Testis (tissue), 5 donors: ENCODE measurements at places on chromosomes 3 and 15. TPM values are rescaled to one million over a fixed set of nuclear protein-coding genes. Genes with fewer than 3 reads are reported as not detected.

The TMC3 gene
- 0.16 TPM for total RNA-seq

GRCh38 chr15:94004697-94005096 lies 226.7 kb upstream of the MCTP2 start:
- DNase-seq = no peak

GRCh38 chr15:67458331-67459029 lies 62.5 kb upstream of the C15orf61 start:
- no peak for DNase-seq

- DNase-seq = no peak
Measured at GRCh38 chr15:70618929-70619328, 144.4 kb downstream of the UACA start.

DNA sequence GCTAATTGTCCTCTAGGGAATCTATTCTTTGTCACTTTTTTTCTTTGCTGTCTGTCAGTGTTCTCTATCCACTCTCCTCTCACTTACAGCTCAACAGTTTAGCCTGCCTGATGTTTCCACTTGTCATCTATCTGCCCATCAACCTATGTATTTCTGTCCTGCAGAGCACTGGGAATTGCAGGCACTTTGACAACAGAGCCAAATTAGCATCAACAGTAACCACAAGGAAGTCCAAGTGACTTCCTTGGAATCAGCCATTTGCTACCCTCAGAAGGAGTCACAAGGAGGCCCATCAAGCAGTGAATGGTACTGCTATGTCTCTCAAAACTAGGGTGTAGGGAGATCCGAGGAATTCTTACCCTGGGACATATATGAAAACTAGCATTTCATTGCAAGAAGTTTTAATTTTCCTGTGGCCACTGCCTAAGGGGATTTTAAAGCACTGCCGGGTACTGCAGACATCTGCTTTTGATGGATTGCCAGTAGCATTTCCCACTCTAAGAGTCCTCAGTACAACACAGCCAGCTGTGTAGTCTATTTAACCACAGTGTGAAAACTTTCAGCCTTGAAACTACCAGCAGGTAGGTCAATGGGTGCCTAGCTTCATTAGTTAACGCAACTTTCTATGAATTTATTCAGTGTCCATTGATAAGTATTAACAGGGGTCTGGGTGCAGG lies 898.8 kb downstream of the NTRK3 start:
- DNase-seq = no peak

The CHRNB4 gene
- total RNA-seq = 7.4 TPM

- no peak for DNase-seq
Measured at GRCh38 chr15:47516558-47516957, 200.7 kb upstream of the SEMA6D start.

The HIGD2B gene
- 2.2 TPM for total RNA-seq

The ZNF80 gene
- 0.47 TPM for total RNA-seq

The TIMP4 gene
- total RNA-seq = 3.3 TPM

DNA sequence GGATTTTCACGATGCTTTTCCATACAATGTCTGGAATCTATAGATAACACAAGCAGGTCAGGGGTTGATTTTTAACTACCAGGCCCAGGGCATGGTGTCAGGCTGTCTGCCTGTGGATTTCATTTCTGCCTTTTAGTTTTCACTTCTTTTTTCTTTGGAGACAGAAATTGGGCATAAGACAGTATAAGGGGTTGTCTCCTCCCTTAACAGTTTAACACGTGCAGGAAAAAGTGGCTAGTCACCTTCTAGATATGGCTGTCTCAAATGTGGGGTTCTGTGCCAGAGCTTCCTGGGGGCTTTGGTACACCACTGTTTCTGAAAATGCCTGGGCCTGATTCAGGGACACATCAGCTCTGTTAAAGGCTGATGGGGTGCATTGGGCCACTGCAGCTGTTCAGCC lies 7.4 kb upstream of the ZNF589 start:
- no peak for DNase-seq

- DNase-seq = no peak
Measured at GRCh38 chr3:124283652-124284023, 291.7 kb upstream of the ROPN1 start.

DNA sequence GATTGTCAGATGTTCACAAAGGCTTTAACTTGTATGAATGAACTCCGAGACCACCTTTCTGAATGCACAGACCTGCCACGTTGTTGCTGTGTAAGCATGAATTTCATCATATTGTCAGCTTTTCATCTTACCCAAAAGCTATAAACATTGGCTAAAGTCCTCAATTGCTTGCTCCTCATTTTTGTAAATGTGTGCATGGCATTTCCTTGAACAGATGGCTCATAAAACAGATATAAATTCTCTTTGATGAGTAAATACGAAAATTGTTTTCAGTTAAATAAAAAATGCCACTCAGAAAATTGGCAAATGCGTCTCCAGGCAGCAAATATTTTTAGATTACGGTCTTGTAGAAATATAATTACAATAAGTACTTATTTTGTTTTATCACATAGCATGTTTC lies 226.0 kb upstream of the NDN start:
- no peak for DNase-seq

The NR2C2 gene
- 85.2 TPM for total RNA-seq

The CCR4 gene
- total RNA-seq = 3.0 TPM

The FAM98B gene
- total RNA-seq = 15.6 TPM

The EPHB1 gene
- 31.3 TPM for total RNA-seq

GRCh38 chr3:16511681-16512434 lies 1.6 kb downstream of the RFTN1 start:
- DNase-seq = peak; percentile 37

The ZNF445 gene
- 15.8 TPM for total RNA-seq

GRCh38 chr15:59283717-59284391 lies 77.2 kb downstream of the LDHAL6B start:
- no peak for DNase-seq

The RPLP1 gene
- 513 TPM for total RNA-seq

DNA sequence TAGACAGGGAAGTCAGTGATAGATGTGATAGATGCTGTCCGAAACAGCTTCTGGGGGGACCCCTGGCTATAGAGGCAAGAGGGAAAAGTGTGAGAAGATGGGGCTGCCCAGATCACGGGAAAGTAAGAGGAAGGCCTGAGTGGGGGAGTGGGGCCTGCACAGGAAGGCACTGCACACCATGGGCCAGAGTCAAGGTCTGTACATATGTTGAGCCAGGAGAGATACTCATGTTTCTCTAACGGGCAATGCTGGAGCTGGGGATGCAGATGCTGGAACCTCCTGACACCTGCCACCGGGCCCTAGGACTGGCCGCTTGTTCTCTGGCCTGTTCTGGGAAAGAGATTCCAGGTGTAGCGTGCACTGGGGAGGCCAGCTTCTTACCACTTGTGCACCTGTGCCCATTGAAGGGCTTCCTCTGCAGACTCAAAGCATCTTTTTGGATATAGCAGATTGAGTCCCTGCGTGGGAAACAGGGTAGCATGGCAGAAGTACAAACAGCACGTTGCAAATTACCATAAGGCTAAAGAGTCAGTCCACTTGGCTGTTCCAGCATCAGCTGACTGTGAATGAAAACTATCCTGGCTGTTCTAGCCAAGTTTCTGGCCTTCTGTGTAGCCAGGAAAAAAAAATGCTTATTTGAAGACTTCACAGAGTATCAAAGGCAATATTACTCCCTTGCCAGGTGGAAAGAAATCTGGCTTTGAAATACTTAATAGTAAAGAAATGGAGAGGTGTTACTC lies 77.1 kb upstream of the GSK3B start:
- peak; percentile 33 for DNase-seq

The NR1I2 gene
- total RNA-seq = 0.74 TPM

The GOLGA6A gene
- total RNA-seq = 32.4 TPM

DNA sequence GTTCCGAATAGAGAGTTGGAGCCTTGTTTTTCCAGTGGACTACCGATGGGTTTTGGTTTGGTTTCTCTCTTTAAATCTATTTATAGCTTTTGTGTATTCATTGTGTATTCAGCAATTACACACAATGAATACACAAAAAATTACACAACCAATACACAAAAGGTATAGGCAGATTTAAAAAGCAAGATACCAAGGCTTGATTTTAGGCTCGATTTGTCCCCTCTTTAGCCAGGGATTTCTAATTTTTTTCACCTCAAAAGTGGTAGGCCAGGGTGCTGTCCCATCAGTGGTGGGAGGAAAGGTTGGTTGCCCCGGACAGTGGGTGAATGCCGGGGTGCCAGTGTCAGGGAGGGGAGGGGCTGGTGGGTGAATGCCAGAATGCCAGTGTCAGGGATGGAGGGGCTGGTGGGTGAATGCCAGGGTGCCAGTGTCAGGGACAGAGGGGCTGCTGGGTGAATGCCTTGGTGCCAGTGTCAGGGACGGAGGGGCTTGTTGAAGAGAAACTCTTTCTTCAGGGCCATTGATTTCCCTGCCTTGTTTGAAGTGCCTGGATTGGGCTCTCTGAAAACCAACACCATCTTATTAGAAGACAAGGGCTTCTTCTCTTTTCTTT lies 186.2 kb downstream of the GOLGA6L6 start:
- no peak for DNase-seq

The PLD1 gene
- 19.1 TPM for total RNA-seq

GRCh38 chr15:89192766-89193165 lies 28.6 kb downstream of the RLBP1 start:
- DNase-seq = no peak

GRCh38 chr3:28348265-28348628 lies 274 bp upstream of the ZCWPW2 start:
- no peak for DNase-seq

GRCh38 chr3:171824116-171824515 lies 13.8 kb upstream of the PLD1 start:
- no peak for DNase-seq

The ZPLD1 gene
- 0.55 TPM for total RNA-seq

The TF gene
- 60.2 TPM for total RNA-seq

GRCh38 chr3:31288224-31288623 lies 244.5 kb upstream of the STT3B start:
- DNase-seq = no peak

GRCh38 chr3:123371859-123372685 lies 76.8 kb downstream of the ADCY5 start:
- no peak for DNase-seq

The IMPG2 gene
- total RNA-seq = 0.39 TPM

The MOBP gene
- total RNA-seq = 5.6 TPM

DNA sequence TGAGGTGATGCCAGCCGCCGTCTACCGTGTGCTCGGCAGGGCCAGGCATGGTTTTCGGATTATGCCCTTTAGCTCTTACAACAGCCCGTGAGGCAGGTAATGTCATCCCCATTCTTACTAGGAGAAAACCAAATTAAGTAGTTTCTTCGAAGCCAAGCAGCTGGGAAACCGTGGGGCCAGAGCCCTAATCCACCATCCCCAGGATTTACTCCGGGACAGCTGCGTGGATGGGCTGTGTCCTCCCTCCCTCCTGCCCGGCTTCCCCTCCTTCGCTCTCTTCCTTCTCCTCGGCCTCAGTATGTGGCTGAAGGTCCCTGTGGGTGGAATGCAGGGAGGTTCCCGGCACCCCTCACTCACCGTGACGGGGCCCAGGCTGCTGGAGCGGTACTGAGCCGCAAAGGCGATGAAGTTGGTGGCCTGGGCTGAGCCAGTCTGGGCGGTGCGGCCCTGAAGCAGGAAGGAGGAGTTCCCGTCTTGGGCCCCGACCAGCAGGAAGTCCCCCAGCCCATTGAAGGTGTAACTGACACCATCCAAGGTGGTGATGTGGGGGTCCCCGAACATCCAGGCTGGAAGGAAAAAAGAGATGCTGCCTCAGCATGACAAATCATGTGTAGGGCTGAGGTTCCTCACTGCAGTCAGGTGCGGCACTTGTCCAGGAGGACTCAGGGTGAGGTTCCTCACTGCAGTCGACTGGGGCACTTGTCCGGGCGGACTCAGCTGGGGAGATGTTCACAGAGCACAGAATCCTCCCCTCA lies 42.5 kb downstream of the MUC20 start:
- no peak for DNase-seq

The SMCO1 gene
- total RNA-seq = 0.25 TPM

The GPR87 gene
- not detected for total RNA-seq

GRCh38 chr3:34132069-34132692 lies 333.8 kb downstream of the PDCD6IP start:
- DNase-seq = no peak

DNA sequence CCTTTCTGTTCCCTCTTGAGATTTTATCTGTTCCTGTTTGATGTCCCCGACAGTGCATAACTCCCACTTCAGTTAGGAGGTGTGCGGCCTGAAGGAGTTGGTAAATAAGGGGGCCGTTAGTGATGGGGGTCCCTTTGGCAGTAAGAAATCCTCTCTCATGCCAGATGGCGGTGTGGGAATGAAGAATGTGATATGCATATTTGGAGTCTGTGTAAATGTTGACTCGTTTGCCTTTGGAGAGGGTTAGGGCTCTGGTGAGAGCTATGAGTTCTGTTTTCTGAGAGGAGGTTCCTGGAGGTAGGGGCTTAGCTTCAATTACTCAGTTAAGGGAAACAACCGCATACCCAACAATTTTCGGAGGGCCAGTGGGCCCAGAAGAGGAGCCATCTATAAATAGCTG lies 38.8 kb upstream of the RNF7 start:
- no peak for DNase-seq

The PLA2G4D gene
- 0.16 TPM for total RNA-seq

The ARID3B gene
- total RNA-seq = 53.7 TPM

DNA sequence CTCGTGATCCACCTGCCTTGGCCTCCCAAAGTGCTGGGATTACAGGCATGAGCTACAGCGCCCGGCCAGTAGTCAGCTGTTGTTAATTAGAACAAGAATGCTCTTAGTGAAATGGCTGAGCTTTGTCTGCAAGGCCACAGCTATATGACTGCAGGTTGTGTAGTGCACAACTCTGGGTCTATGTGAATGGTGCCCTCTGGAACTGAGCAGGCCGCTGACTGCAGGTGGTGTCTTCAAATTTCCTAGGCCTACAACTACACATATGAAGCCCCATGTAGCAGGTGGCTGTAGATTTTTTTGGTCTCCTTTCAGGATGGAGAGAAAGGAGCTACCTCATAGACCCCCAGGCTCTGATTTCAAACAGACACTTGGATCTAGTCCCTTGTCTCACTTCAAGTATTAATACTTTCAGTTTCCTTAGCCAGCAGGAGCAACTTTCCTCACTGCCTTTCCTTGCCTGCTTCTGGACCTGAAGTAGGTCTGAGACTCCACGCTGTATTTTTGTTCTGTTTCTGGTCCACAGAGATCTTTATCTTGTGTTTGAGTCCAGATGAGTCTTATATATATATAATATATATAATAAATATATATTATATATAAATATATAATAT lies 86.9 kb downstream of the C3orf80 start:
- no peak for DNase-seq

The P2RY13 gene
- not detected for total RNA-seq

GRCh38 chr3:33629219-33629618 lies 88.8 kb downstream of the CLASP2 start:
- no peak for DNase-seq

DNA sequence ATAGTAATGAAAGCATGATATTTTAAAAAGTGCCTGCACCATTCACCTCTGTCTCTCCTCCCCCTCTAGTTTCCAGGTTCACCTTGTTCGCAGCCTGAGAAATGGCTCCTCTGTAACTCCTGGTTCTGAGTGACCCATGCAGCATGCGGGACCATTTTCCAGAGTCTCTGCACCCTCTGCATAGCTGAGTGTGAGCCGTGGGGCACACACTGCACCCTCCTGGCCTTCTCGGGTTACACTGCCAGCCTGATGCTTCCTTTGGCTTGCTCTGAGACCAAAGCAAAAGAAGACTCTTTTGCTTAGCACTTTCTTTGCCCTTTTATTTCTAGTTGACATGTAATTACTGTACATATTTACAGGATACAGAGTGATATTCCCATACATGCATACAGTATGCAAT lies 287.3 kb downstream of the GABRG3 start:
- no peak for DNase-seq
